COR-L47 (cell line): ENCODE measurements at places on chromosomes 12 and 14.

- DNase-seq: no peak
Measured at GRCh38 chr14:71629765-71630492, 302.3 kb upstream of the RGS6 start.

- DNase-seq: no peak
Measured at GRCh38 chr12:60020068-60020467, 424.2 kb downstream of the SLC16A7 start.

DNA sequence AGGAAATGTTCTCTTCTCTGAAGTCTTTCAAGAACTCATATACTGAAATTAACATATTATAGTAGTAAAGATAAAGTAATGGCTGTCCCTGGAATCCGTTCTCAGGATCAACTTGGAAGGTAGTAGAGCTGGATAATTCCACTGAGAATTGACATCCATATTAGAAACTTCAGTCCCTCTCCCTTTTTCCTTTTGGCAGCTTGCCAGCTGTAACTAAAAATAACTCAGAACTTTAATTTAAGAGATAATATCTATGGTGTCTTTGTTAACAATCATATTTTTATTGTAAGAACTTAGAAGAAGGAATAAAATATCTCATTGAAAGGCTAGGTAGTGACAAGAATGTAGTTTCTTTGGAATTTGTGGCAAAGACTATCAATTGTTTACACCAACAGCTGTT lies 61.4 kb upstream of the PLEKHA5 start:
- DNase-seq: no peak

DNA sequence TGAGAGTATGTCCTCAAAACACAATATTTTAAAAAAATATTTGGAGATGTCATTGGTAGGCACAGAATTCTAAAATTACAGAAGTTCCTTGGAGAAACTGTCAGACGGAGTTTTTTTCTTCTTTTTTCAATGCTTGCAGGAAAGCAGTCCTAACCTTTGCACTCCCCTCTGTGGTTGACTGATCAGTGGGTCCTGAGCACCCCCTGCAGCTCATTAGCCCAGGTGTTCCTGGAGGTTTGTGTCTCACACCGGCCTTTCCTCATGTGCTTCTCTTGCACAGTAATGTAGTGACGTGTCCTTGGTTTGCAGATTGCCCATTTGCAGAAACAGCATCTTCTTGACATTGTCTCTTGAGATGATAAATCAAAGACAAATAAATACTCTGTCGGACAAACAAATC lies 513.0 kb downstream of the TMEM121 start:
- DNase-seq: peak; percentile 9

- DNase-seq: no peak
Measured at GRCh38 chr14:80607430-80608190, 333.9 kb downstream of the CEP128 start.

DNA sequence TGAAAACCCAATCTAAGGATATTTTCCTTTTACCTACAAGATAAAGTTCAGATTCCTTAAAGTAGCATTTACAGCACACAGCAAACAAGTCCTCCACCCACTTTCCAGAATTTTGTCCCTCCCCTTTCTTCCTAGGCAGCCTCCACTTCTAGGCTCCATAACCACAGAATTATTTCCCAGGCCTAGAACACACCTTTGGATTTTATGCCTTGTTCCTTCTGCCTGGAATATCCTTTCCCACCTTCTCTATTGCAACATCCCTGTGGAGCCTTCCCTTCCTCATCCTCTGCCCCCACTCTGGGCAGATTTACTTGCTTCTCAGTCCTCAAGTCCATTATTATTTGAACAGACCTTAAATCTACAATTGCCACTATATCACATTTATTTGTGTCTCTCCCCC lies 2.1 kb upstream of the TSPAN8 start:
- no peak for DNase-seq
